ENCODE measurements at places on chromosomes 16 and 17.

DNA sequence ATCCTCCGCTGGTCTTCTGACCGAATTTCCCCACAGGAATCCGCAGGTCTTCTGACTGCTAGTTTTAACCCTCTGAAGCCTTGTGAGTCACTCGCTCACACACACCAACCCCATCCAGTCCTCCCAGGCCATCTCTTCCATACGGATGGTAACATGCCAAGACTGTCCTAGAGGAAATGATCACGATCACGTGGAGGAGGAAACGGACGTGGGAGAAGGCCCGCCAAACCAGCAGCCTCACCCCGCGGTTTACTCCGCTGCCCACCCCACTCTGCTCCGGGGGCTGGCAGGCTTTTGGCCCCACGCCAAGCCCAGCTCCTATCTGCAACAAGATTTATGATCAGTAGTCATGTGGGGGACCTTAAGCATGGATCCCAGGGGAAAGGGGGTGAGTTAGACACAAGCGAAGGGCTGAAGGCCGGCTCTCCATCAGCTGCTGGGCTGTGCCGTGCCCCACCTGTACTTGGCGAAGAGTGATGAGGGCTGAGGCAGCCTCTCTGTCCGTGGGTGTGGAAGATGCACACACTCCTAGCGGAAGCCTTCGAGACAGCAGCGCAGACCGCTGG lies 1.5 kb upstream of the FAAP100 start:
- DNase-seq: peak; percentile 38

- no peak for DNase-seq
Measured at GRCh38 chr17:21357281-21357680, 18.9 kb upstream of the KCNJ12 start.

DNA sequence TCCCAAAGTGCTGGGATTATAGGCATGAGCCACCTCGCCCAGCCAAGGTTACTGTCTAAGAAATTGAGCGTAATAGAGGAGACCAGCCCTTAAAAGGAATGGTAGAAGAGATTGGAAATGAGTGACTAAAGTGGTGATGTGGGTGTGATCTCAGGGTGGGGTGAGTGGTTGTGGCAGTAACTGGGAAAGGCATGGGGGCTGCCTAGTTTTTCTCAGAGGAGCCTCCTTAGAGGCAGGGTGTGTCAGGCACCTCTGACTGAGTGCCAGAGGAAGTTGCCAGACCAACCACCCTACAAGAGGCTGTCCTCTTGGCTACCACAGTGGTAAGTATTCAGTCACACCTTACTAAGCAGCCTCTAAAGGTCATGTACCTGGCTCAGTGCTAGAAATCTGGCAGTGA lies 8.9 kb downstream of the DUS2 start:
- no peak for DNase-seq

- no peak for DNase-seq
Measured at GRCh38 chr16:17691899-17692176, 221.1 kb upstream of the XYLT1 start.

- DNase-seq: no peak
Measured at GRCh38 chr17:31476525-31477416, 85.3 kb downstream of the RAB11FIP4 start.

DNA sequence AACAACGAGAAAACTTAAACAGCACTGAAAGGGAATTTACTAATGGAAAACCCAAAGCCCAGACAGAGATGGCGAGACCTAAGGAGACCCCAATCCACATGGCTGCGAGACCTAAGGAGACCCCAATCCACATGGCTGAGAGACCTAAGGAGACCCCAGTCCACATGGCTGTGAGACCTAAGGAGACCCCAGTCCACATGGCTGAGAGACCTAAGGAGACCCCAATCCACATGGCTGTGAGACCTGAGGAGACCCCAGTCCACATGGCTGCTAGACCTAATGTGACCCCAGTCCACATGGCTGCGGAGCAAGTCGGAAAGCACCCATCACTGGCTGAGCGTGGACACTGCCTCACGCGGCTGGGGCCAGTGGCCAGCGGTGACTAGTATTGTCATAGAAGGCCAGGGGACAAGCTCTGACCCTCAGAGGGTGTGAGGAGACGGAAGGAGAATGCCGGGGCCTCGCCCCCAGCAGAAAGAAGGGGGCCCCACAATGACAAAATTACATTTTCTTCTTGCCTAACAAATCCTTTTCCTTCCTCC lies 241.8 kb downstream of the C16orf95 start:
- no peak for DNase-seq

DNA sequence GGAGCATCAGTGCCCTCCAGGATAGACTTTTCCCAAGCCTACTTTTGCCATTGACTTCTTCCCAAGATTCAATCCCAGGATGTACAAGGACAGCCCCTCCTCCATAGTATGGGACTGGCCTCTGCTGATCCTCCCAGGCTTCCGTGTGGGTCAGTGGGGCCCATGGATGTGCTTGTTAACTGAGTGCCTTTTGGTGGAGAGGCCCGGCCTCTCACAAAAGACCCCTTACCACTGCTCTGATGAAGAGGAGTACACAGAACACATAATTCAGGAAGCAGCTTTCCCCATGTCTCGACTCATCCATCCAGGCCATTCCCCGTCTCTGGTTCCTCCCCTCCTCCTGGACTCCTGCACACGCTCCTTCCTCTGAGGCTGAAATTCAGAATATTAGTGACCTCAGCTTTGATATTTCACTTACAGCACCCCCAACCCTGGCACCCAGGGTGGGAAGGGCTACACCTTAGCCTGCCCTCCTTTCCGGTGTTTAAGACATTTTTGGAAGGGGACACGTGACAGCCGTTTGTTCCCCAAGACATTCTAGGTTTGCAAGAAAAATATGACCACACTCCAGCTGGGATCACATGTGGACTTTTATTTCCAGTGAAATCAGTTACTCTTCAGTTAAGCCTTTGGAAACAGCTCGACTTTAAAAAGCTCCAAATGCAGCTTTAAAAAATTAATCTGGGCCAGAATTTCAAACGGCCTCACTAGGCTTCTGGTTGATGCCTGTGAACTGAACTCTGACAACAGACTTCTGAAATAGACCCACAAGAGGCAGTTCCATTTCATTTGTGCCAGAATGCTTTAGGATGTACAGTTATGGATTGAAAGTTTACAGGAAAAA lies 9.7 kb upstream of the CYLD start:
- DNase-seq: no peak

DNA sequence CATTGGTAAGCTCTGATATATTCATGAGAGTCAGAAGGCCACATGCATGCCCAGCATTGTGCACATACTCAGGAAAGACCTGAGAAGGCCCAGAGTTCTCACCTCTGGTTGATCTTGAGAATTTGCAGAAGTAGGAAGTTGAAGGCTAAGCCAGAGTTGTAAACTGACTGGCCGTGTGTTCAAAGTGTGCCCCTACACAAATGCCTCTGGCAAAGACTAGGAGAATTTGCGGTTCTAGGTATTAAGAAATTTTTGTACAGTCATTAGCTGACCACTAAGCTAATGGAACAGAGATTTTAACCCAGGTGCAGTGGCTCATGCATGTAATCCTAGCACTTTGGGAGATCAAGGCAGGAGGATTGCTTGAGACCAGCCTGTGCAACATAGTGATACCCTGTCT lies 25.0 kb downstream of the FBXL20 start:
- no peak for DNase-seq

DNA sequence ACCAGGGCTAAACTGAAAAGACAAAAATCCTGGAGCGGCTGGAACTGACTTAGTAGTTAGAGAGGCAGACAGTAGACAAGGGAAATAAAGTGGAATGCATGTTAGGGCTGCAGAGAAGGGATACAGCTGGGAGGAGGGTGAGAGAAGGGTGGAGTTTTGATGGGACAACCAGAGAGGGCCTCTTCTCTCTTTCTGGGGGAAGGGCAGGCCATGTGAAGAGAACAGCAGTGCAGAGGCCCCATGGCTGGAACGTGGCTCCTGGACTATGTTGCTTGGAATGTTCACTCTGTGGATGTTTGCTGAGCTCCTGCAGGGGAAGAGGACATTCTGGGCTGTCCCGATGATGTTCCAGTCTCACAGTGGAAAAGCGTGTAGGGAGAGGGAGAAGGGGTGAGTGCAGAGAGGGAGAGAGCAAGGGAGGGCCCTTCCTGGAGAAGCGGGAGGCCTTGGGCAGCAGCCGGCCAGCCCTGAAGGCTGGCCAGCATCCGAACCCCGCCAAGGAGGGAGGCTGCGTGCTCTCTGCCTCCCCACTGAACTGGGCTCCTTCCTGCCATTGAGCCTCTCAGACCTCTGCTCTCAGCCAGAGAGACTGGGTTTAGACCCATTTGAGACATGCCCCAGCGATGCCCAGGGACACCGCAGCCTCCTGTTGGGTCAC lies 33.1 kb upstream of the GSE1 start:
- DNase-seq: no peak

GRCh38 chr16:52597772-52598483 lies 51.0 kb upstream of the TOX3 start:
- no peak for DNase-seq

DNA sequence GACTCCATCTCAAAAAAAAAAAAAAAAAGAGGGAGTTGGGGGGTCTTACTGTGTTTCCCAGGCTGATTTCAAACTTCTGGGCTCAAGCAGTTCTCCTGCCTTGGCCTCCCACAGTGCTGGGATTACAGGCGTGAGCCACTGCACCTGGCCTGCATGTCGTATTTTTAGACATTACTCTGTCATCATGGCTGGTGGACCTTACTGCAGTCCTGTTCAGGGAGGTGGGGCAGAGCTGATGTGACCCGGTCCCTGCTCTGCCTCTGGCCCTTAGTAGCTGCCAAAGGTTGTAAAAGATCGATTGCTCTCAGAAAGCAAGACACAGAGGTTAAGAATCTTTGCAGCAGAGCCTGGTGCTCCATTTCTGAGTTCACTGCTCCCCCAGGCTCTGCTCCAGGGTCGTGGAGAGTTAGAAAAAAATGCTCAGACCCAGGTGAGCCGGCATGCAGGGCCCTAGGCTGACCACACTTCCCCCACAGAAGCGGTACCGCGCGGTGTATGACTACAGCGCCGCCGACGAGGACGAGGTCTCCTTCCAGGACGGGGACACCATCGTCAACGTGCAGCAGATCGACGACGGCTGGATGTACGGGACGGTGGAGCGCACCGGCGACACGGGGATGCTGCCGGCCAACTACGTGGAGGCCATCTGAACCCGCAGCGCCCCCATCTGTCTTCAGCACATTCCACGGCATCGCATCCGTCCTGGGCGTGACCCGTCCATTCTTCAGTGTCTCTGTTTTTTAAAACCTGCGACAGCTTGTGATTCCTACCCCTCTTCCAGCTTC lies 7.1 kb upstream of the LASP1NB start:
- no peak for DNase-seq

DNA sequence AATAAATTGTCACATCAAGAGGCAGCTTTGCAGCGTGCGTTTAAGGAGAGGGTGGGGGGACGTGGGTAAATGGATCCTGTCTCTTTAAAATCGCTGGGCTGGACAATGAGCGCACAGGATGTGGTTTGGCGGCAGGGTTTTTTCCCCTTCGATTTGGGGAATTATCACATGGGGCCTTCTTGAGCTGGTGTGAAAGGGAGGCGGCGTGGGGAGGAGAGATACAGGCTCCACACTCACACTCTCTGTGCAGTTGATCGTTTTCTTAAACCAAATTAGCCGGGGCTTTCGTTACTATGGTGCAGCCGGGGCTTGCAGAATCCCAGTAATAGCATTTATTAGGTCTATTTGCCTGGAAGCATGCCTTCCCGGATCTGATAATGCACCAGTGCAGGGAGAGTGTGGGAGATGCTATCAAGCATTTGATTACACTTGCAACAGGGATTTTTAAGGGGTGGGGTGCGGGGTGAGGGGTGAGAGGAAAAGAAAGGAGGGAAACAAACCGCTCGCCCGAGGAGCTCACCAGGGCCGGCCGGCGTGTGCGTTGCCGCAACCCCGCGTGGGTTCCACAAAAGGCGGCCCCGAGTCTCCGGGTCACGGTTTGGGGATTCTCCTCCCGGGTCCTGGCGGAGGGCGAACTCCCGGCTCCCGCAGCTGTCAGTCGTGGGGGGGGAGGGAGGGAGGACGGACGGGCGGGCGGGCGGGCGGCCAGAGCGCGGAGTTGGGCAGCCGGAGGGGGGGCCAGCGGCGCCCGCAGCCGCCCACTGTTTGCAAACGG lies 58.8 kb upstream of the GSE1 start:
- DNase-seq: peak; percentile 86

- DNase-seq: no peak
Measured at GRCh38 chr17:62941358-62941991, 24.6 kb upstream of the TANC2 start.

DNA sequence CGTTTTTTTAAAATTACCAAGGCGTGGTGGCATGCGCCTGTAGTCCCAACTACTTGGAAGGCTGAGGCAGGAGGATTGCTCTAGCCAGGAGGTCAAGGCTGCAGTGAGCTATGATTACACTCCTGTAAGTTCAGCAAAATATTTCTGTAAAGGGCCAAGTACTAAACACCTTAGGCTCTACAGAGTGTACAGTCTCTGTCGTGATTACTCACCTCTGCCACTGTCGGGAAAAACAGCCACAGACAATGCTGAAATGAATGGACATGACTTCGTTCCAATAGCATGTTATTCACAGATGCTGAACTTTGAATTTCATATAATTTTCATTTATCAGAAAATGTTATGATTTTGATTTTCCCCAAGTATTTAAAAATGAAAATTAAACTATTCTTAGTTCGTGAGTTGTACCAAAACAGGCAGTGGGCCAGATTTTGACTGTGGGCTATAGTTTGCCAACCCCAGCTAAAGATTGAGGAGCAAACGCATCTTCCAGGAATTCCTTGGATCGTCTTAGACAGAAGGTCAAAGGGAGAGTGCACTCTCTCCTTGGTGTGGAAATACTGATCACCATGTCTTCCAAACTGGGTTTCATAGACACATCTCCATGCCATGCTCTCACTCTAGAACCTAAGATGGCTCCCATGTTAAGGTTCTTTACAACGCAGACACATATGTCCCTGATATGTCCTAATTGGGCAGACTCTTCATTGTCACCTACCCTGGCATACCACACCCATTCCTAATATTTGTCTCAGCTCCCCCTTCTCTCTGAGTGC lies 89.5 kb downstream of the MARF1 start:
- peak; percentile 51 for DNase-seq

DNA sequence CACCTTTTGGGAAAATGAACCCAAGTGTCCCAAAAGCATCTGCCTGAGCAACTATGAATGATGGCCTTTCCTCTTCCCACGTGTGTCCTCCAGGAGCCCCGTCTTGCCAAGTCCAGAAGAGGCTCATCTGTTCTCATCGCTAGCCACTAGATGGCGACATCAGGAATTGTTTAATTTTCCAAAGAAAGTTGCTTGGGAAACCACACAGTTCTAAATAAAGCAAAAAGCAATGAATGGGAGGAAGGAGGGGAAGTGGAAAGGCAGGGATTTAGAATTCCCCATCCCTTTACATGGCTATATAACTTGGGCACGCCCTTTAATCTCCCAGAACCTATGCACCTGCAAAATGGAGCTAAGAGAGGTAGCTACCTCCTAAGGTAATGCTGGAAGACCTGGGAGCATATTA lies 9.0 kb upstream of the CDH5 start:
- peak; percentile 31 for DNase-seq

DNA sequence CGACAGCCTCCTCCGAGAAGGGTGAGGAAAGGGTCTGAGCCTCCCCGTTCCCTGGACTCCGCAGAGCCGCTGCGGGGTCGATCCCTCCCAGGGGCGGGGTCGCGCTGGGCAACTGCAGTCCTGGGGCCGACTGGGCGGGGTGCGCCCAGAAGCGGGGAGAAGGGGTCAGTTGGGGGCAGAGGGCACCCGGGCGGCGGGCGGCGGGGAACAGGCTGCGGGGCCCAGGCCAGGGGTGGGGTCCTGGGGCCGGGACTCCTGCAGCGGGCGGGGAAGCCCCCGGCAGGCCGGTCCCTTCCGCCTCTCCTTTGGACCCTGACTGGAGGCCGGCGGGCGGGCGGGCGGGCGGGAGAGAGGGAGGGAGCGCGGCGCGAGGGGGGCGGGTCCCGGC lies 352 bp downstream of the GGNBP2 start:
- no peak for DNase-seq

Measured in stimulated activated CD4-positive, alpha-beta T cell treated with anti-CD3 and anti-CD28 coated beads, Interleukin-15, amount 100 ng/mL, for 24 hours (primary cell).